ENCODE measurements at places on chromosomes 7 and 10.

- DNase-seq: no peak
Observed at GRCh38 chr10:45581216-45581549, 91.4 kb downstream of the ZFAND4 start.

GRCh38 chr10:11142777-11143176 is 125.1 kb downstream of the CELF2 start:
- no peak for DNase-seq

GRCh38 chr10:28592953-28593352 is 60.0 kb downstream of the WAC start:
- DNase-seq: no peak

DNA sequence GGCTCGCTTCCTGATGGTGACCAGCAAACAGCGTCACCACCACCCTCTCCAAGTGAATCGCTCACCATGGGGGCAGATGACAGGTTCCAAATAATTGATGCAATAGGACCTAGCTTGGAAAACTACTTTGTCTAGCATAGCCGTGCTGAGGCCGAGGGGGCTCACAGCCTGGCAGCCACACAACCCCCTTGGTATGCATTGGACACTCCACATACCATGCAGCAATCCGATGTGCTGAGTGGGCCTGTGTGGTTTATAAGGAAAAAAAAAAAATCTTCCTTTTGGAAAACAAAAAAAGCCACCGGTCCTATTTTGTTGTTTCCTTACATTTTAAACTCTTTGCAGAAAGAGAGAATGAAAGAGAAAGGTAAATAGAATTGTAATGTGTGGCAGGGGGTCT is 15.1 kb downstream of the GATA3 start:
- DNase-seq: no peak

DNA sequence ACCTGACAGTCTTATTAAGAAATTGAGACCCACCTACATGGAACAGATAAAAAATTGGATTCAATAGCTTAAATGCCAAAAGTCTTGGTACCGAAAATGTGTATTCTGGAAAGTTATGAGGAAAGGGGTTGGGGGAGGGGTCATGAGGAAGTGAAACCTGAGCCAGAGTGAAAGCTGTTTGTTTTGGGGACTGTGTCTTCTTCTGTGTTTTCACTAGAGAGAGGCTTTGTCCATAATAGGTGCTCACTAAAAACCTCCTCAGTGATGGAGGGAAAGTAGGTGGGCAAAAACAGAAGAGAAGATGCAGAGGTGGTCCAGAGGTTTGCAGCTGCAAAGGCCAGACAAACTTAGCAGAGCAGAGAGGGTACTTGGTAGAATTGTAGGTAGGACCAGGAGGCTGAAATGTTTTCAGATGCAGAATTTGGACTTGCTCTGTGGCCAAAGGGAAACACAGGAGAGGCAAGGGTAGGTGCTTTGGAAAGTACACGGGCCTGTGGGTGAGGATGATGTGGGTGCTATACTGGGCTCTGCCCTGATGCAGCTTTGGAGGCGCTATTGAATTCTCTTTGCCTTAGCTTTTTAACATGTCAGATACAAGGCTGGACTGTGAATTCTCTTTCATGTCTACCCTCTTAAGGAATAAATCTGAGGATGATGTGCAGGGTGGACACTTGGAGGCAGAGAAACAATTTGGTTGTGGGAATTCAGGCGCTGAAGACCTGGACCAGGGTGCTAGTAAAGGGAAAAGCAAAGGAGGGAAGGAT is 254.6 kb downstream of the PTEN start:
- no peak for DNase-seq

Measured in renal cortex interstitium (tissue), 15 donors.